Stimulated activated CD8-positive, alpha-beta memory T cell treated with anti-CD3 and anti-CD28 coated beads, Interleukin-7, amount 100 ng/mL, for 1 hour (primary cell): ENCODE measurements at places on chromosomes 7 and 10.

DNA sequence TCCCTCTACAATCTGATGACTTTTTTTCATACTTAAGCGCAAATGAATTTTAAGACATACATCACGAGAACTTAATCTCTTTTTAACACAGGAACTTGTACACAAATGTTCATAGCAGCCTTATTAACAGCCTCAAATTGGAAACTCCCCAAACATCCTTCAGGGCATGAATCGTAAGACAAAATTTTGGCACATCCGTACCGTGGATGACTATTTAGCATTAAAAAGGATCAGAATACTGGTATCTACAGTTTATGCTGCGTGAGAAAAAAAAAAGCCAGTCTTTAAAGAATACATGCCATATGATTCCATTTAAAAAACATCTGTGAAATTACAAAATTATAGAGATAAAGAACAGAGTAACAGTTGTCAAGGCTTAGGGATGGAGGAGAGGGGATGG, 46.8 kb downstream of the PDE1C start:
- no peak for DNase-seq

DNA sequence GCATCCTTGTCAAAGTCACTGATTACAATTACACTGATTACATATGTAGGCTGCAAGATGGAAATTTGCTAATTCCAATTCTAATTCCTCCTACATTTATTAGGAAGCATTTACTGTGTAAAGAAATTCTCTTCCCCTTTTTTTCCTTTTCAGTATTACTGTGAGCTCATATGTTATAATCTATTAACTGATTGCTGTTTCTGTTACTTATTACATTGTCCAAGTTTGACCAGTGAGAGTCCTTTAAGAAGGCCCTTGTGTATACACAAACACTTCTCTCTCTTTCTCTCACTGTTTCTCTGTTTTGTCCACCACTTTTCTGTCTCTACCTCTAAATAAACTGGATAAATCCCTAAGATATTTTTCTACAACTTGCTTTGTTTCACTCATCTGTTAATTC, 31.5 kb downstream of the PHF14 start:
- DNase-seq, result no peak

DNA sequence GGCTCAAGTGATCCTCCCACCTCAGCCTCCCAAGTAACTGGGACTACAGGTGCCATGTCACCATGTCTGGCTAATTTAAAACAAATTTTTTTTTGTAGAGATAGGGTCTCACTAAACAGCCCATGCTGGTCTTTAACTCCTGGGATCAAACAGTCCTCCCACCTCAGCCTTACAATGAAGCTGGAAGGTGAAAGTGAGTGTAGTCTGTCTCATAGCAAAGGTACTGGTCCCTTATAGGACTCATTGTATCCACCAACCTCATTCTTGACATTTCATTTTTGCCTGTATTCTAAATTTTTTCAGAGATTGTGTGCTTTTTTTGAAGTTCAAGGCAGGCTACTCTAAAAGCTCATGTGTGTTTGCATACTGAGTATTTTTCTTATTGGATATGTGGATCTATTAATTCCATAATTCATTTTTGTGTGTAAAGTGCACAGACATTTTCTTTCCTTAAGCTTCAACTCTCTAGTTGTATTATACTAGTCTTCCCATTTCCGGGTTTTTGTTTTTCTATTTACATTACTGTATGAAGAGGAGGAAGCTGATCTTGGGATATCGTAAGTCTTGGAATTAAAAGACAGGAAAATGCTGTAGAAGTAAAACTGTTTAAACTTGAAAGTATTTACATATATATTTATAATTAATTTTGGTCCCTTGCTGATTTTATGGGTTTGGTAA, 13.3 kb downstream of the KMT2E start:
- no peak for DNase-seq

DNA sequence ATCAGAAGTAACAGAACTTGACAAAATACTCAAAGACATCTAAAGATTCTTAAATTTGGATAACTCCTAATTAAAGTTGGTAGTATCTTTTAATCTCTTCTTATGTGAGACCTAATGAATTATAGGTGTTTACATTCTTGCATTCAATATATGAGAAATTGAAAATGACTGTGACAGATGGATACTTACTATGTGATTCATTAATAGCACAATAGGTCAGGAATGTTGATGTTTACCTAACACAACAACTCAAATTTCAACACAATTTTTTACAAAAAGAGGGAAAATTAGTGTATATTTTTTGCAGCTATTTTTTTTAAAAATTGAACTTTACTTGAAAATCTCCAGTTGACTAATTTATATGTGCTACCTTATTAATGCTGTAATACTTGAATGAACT, 31.7 kb upstream of the MCU start:
- DNase-seq, result no peak

- DNase-seq, result no peak
These were observed 107.3 kb downstream of the SMURF1 start for GRCh38 chr7:99036546-99037111.

- no peak for DNase-seq
These were observed 617.6 kb downstream of the INHBA start for GRCh38 chr7:41085244-41085643.

DNA sequence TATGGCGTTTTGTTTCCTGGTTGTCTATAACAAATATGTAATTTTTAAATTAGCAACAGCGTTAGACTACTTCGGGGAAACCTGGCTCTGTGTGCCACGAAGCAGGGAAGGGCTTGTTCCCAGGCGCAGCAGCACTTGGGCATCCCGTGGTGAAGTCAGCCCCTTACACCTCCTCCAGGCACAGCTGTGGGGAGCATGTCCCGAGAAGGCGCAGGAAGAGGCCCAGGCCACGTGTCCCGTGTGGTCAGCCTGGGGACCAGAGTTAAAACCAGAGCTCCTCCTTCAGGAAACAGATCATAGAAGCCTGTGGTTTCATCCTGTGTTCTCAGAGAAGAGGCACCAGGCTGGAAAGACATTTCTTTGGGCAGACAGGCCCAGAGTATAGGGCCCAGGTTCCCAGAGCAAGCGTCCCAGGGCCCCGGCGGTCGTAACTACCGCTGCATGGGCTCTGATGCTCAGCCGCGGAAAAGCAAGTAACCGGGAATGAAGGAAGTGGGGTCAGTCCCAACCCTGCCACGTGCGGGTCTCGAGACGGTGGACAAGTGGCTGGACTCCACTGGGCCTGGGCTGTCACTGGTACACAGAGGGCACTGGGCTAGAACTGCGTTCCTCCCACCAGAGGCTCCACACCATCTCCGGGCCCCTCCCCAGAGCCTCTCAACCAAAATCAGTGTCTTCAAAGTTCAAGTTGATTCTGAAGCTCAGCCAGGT, 7.1 kb downstream of the NUDT1 start:
- DNase-seq, result no peak

DNA sequence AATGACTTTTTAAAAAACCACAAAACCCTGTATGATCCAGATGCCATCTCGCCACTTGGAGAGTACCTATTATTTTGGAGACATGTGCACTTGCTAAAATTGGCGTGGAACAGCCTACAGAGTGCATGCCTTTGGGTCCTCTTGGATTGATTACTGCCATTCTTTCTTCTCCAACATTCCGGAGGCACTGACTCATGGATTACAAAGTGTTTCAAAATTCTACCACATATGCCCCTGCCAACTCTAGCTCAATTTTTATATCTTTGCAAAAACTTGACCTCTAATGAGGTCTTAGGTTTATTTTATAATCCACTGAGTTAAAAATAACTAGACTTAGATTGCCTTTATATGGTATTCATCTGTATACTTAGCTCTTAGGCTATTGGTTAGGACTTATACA, 55.8 kb upstream of the KIF5B start:
- no peak for DNase-seq

DNA sequence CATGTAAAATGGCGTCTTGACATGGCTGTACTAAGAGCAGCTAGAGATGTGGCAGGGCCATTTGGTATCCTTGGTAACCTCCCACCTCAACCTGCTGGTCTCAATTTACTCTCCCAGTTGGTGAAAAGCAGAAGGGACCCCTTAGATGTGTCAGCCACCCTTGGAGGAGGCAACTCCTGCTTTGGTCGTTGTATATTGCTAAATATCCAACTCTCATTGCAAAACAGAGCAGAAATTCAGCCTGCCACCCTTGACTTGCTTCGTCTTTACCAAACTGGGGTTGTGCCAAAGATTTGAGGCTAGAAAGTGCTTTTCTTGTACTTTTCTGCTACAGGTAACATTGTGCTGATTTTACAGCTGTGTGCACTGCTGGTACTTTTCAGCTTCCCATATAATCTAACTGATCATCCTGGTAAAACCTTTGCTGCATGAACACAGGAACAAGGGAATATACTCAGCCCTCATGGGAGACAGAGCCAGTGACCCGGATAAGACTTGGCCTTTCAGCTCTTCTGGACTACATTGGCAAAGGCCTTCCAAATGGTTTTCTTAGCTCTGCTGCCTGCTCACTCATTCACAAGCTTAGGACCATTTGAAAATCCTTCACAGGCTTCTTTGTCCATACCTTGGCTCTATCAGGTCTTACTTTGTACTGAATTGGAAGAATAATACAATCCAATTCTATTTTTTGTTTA, 2.2 kb upstream of the VSTM4 start:
- no peak for DNase-seq

DNA sequence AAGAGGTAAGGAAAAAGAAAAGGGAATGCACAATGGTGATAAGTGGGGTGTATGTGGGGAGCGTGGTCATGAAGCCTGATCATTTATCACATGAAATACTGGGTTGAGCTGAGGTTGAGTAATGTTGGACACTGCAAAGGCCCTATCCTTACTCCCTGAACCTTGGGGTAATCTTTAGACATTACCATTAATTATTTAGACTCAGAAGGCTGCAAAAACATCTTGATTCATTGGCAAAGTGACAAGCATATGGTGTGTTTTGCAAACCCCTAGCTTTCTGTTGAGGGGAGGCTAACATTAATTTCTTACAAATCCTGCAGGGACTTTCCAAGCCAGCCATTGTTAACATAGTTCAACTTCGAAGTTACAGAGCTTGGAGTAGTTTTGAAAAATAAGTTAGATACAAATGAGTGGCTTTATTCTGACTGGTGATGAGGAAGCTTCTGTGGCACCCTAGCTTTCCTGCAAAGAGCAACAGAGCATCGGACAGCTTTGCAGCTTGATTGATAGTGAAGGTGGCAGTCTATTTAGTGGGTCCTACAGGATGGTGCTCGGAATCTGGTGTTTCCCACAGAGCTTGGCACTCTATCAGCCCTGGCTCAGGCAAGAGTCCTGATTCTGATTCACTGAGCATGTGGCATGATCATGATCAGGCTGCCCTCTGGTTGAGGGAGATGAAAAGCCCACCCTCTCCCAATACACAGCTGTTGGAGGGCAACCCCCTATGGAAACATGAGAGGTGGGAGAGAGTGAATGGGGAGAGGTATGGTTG, 153.7 kb upstream of the NPVF start:
- no peak for DNase-seq

GRCh38 chr10:70007116-70007820, 45.4 kb upstream of the MACROH2A2 start:
- DNase-seq, result no peak

- no peak for DNase-seq
These were observed 29.5 kb downstream of the BAG3 start for GRCh38 chr10:119680650-119681081.

- DNase-seq, result no peak
These were observed 1.1 kb upstream of the TARP start for GRCh38 chr7:38274486-38274885.

GRCh38 chr10:59133841-59134593, 42.4 kb upstream of the PHYHIPL start:
- no peak for DNase-seq

GRCh38 chr10:96414303-96414702, 55.5 kb upstream of the OPALIN start:
- DNase-seq, result no peak

GRCh38 chr10:112919721-112920120, 30.3 kb upstream of the TCF7L2 start:
- no peak for DNase-seq

GRCh38 chr7:51590746-51591145, 274.1 kb upstream of the COBL start:
- no peak for DNase-seq

- DNase-seq, result no peak
These were observed 153.4 kb downstream of the BMPER start for GRCh38 chr7:34058801-34059135.

GRCh38 chr10:106338486-106338885, 826.0 kb downstream of the SORCS1 start:
- no peak for DNase-seq

- DNase-seq, result no peak
These were observed 102.4 kb upstream of the SVIL start for GRCh38 chr10:29737074-29737593.

DNA sequence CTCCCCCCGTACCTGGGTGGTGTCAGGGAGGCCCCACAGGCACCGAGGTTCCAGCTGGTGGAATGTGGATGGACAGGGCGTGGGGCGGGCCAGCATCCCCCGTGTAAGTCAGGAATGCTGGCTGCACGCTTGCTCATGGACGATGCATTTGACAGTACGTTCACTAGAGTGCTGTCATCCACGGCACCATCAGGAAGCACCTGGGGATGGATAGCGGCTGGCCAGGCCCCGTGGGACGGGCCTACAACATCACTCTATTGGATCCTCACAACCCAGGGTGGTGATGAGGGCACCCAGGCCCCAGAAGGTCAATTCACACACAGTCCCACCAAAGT, 63.6 kb downstream of the INSIG1 start:
- DNase-seq, result no peak
